ENCODE measurements at places on chromosomes 4 and X.

DNA sequence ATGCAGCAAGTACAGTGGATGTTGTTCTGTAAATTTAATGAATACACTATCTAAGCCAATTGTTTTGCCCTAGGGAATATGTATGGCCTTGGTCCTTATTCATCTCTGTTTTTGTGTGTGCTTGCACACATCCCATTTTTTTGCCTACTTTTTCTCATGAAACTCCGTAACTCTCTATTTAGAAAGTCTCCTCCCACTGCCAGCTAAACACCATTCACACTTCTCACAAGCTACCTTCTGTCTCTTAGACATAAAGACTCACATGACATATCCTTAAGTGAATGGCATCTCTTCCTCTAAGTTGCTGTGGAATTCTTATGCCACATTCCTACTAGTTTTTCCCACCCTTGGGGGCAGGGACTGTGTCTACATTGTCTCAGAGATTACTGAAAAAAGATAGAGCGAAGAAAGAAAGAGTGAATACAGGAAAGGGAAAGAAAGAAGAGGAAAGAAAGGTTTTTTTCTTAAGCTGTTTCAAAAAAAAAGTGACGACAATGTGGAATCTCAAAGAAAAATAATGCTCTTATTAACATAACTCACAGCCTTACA lies 117.5 kb downstream of the ATG4A start:
- no peak for DNase-seq

- no peak for DNase-seq
Observed at GRCh38 chr4:126268106-126268505, 953.4 kb downstream of the FAT4 start.

DNA sequence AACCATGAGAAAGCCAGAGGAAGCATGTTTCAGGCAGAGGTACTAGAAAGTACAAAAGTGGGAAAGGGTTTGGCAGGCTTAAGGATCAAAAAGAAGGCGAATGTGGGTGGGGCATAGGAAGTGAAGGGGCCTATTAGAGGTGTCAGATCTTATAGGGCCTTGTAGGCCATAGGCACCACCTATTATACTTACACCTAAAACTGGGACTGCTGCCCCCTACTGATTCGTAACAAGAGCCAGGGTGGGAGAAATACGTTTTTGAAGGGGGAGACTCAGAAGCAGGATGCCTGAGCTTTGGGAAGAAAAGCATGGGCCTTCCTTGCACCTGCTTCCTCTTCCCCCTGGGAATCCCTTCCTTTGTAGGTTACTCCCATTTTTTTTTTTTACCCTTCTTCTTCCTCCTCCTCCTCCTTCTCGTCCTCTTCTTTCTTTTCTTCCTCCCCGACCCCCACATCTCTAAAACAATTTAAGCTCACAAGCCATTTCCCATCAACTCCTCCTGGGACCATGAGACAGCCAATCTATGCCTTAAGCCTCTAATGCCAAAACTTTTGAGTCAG lies 40.7 kb upstream of the GPC3 start:
- no peak for DNase-seq

- no peak for DNase-seq
Observed at GRCh38 chrX:143873343-143873742, 10.5 kb upstream of the UBE2NL start.

GRCh38 chr4:94897023-94897422 lies 139.3 kb downstream of the BMPR1B start:
- no peak for DNase-seq

DNA sequence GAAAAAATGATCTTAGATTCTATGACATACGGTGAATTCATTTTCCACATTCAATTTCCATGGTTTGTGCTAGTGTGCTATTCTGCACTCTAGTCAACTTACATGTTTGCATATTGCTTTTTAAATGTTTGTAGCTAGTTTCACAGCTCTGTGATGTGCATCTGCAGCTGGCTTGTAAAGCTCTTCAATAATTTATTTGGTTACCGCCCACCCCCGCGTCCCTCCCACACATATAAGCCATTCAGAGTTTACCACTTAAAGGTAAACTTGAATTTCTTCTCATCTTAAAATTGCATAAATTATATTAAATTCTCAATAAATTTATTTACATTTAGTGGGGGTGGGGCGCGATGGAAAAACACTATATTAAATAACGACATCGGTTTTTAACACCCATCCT lies 291 bp upstream of the NBDY start:
- DNase-seq: no peak

DNA sequence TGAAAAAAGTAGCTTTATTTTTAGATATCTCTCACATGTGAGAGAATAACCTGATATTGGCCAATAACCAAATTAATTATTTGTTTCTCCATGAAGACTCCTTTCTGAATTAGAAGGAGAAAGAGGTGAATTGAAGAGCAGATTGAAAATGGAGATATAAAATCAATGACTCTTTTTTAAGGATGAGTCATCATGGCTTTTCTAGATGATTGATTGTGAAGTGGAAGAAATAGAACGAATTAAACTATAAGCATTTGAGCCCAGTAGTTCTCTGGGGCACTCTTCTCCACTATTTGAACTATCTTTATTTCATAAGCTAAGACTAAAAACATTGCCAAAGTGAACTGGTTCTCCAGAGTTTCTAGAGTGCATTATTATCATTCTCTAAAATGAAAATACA lies 137.2 kb upstream of the EDNRA start:
- DNase-seq: no peak

- DNase-seq: no peak
Observed at GRCh38 chrX:3461397-3462165, 115.1 kb upstream of the MXRA5 start.

GRCh38 chrX:9252182-9252581 lies 212.7 kb upstream of the TBL1X start:
- no peak for DNase-seq

Data from HS-27A (cell line).